ENCODE measurements at places on chromosomes 2 and 18. TPM values are rescaled to one million over a fixed set of nuclear protein-coding genes. Genes with fewer than 3 reads are reported as not detected.

DNA sequence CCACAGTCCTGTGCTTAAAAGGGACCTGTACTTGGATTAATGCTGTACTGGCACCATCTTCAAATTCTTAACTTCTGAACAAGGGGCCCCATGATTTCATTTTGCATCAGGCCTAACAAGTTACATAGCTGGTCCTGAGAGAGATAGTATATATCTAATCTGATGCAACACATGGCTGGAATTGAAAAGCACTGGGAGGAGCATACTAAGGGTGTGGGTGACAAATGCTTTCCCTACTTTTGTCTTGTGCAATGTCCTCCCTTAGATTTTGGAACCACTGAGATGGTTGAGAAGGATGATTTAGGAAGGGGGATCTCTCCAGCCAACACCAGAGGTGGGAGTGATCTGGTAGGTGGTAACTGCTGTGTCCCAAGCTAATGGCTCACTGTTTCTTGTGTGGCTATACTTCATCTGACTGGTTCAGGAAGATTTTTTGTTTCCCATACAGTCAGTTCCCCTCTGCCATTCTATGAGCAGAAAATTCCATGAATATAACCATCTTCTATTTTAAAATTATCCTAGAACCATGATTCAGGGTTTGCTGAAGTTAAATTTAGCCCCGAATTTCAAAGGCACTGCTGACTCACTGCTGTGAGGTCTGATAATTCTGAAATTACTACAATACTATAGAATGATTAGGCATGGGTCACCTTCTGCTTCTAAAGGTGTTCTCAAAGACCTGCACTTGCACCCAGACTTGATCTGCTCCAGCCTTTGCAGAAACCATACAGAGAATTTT lies 108.3 kb upstream of the NCKAP5 start:
- DNase-seq, result no peak

CTAGE1 gene
- total RNA-seq, result not detected

DNA sequence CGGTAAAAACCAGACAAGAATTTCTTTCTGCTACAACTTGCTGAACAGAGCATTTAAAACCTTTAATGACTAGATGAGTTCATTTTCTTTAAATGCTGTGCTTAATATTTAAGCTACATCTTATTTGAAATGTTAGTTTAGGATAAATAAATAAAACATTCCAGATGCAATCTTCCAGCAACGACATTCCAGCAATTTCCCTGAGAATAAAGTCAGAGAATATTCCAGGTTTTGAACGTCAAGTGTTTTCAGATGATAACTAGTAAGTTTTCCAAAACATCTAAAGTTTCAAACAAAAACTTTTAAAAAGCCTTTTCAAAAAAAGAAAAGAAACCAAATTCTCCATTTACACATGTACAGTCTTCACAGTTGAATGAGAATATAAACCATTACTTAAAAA lies 104.8 kb downstream of the PPP1R1C start:
- DNase-seq, result no peak

DNA sequence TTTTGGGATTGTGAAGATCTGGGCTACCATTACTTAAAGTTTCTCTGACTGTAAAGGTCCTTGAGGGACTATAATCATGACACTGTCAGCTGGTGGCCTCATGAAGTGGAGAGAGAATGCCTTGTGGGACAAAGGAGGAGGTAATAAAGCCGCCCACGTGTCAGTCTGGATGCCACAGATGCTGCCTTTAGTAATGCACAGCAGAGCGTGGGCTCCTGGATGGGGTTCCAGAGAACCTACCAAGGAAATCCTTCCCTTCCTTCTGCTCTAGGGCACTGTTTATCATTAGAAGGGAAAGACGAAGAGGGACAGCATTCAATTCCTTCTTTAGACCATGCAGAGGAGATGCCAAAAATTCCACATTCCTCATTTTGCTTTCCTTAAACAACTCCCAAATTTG lies 63.5 kb downstream of the COL5A2 start:
- no peak for DNase-seq

GRCh38 chr18:55322178-55322735 lies 265.7 kb downstream of the TCF4 start:
- peak; percentile 71 for DNase-seq

DNA sequence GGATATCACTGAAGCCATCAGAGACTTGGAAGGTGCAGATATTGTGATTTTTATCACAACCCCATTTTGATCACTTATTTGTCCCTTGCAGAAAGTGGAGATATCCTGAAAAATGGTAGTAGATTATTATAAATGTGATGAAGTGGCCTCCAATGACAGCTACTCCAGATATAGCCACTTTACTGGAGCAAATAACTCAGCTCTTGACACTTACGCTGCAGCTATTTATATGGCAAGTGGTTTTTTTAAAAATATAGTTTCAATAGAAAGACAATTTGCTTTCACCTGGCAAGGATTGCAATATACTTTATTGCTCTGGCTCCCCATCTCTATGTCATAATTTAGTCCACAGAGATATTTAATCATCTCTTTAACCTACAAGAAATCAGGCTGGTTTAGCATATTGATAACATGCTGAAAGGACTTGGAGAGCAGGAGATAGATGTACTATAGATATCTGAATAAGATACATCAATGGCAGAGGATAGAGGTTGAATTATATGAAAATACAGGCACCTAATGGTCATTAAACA lies 182.8 kb upstream of the SKOR2 start:
- no peak for DNase-seq

DSC2 gene
- total RNA-seq, result 29.1 TPM

- no peak for DNase-seq
Measured at GRCh38 chr2:48398285-48399002, 131.5 kb upstream of the STON1 start.

DNA sequence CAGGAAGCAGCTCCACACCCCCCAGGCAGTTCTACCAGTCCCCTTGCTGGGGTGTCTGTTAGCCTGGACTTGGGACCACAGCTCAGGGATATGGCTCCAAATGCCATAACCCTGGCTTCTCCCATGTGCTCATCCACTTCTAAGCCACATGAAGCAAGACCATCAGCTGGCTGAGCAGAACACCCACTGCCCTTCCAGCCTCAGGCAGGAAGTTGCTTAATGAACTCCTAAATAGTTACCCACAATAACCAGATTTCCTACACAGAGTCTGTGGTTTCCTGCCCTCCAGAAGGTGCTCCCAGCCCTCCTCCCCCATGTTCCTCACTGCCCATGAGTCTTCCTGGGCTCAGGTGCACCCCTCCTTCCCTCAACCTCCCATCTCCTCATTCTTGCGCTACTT lies 98.3 kb upstream of the EPC2 start:
- no peak for DNase-seq

- no peak for DNase-seq
Measured at GRCh38 chr2:191773136-191773535, 73.8 kb downstream of the CAVIN2 start.

DNA sequence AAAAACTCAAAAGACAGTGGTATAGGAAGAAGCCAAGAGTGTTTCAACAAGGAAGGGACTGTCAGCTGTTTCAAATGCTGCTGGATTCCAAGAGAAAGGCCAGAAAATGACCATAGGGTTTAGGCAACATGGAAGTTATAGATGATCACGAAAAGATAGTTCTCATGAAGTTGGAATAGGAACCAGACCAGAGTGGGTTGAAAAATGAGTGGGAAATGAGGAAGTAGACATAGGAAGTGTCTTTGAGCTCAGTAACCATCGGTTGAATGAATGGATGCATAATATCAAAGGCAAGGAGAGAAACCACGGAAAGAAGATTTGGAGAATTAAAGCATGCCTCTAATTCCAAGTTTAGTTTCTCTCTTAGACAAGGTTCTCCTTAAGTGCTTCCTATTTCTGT lies 1.3 kb downstream of the NCAPH start:
- DNase-seq, result no peak

PARD6G gene
- total RNA-seq, result 12.3 TPM

SLC5A7 gene
- total RNA-seq, result not detected

DNA sequence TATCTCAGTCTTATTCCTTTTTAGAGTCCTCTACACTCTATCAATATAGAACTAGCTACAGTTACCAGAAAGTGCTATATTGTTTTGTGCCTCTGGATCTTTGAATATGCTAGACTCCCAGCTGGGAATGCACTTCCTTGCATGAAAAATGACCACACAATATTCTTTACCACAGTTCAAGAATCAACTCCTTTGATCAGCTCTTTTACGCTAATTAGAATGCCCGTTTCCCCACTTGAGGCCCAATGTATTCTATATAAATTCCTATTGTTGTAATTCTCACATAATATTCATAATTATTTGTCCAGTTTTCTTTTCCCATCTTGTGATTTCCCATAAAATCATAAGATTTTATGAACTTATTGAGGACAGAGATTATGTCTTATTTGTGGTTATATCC lies 142.2 kb downstream of the UBE2E3 start:
- no peak for DNase-seq

GRCh38 chr2:102473631-102474030 lies 605 bp downstream of the SLC9A4 start:
- no peak for DNase-seq

PSMA8 gene
- total RNA-seq, result 2.9 TPM

EPHA4 gene
- total RNA-seq, result 12.0 TPM

CPLX4 gene
- total RNA-seq, result not detected

DNA sequence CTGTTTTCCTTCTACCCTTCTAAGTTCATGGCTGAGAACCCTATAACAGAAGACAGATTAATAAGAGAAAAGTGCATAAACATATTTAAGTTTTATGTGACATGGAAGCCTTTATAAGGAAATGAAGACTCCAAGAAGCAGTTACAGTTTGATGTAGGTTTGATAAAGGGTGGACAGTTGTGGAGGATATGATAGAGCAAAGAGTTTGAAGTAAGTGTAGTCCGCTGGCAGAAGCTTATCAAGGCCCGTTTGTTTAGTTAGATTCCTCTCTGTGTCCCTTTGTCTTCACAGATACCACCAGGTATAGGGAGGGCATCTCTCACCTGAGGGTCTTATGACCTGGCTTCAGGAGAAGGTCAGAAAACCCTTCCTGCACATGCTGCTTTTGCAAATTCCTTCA lies 10.4 kb upstream of the CASP8 start:
- DNase-seq, result no peak

DNA sequence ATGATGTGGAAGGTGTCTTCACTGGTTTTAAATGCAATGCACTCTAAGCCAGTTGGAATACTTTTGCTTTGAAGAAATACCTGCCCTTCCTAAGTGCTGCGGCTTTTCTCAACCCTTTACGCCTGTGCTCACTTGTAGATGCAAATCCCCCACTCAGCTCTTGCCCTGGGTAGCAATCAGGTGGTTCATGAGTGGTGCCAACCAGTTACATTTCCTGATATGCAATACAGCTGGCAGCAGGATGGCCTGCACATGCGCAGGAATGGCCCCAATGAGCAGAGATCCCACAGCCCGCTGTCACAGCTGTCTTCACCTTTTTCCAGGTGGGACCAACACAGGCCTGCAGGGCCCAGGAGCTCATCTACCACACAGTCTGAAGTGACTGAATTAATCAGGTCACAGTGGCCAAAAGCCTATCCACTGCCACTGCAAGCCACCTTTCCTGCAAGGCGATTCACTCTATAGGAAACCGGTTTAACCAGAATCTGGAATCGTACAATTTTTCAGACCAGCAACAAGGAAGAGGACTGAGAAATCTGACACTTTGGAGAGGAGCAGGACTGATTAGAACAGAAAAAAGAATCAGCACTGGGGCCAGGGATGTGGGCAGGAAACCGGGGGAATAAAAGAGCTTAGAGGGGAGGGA lies 247.8 kb downstream of the MYT1L start:
- DNase-seq, result peak; percentile 25

QPCT gene
- 11.7 TPM for total RNA-seq

SMIM21 gene
- 0.51 TPM for total RNA-seq

ANKRD44 gene
- total RNA-seq, result 11.2 TPM
